Dermis microvascular lymphatic vessel endothelial cell (primary cell): ENCODE measurements at places on chromosomes 6 and 20. TPM values are rescaled to one million over a fixed set of nuclear protein-coding genes. Genes with fewer than 3 reads are reported as not detected.

The NKX2-2 gene
- total RNA-seq = not detected in 2 replicates

The NOTCH4 gene
- total RNA-seq = 11.9 and 13.3 TPM in 2 replicates

The MUC21 gene
- not detected in 2 replicates for total RNA-seq

The GNAS-AS1 gene
- total RNA-seq = under 0.01 TPM in 2 replicates

The RAMACL gene
- 1.7 and 3.4 TPM in 2 replicates for total RNA-seq

The ARFGEF2 gene
- 45.2 and 60.6 TPM in 2 replicates for total RNA-seq

The GJA1 gene
- total RNA-seq = 1,124 and 1,357 TPM in 2 replicates

The BHLHE23 gene
- total RNA-seq = not detected in 2 replicates

The GNAS gene
- total RNA-seq = 203 and 535 TPM in 2 replicates

The KCNK5 gene
- not detected in 2 replicates for total RNA-seq

The SLC4A11 gene
- 6.9 and 26.0 TPM in 2 replicates for total RNA-seq

The WASF1 gene
- total RNA-seq = 6.8 and 9.5 TPM in 2 replicates

The BFSP1 gene
- 1.7 and 2.0 TPM in 2 replicates for total RNA-seq

The ASF1A gene
- 15.8 and 16.7 TPM in 2 replicates for total RNA-seq

The FAM184A gene
- total RNA-seq = 0.13 and 0.25 TPM in 2 replicates

The SAMD5 gene
- total RNA-seq = 0.51 and 2.4 TPM in 2 replicates

The PTPRT gene
- not detected in 2 replicates for total RNA-seq

The DIDO1 gene
- total RNA-seq = 20.4 and 29.5 TPM in 2 replicates

The NCOA6 gene
- 3.3 and 5.3 TPM in 2 replicates for total RNA-seq

The INSM1 gene
- total RNA-seq = not detected in 2 replicates

The WFDC5 gene
- not detected in 2 replicates for total RNA-seq

The BCKDHB gene
- 7.7 and 8.6 TPM in 2 replicates for total RNA-seq

The SAPCD1 gene
- total RNA-seq = 2.0 and 3.3 TPM in 2 replicates

The SEMG1 gene
- not detected in 2 replicates for total RNA-seq

The TNFRSF6B gene
- 3.9 and 15.4 TPM in 2 replicates for total RNA-seq

The TRIM10 gene
- not detected in 2 replicates for total RNA-seq
